ENCODE measurements at places on chromosomes 3 and 15. TPM values are rescaled to one million over a fixed set of nuclear protein-coding genes. Genes with fewer than 3 reads are reported as not detected.

The RLBP1 gene
- not detected for total RNA-seq

The AQP9 gene
- not detected for total RNA-seq

The IL17RD gene
- total RNA-seq: 0.02 TPM

DNA sequence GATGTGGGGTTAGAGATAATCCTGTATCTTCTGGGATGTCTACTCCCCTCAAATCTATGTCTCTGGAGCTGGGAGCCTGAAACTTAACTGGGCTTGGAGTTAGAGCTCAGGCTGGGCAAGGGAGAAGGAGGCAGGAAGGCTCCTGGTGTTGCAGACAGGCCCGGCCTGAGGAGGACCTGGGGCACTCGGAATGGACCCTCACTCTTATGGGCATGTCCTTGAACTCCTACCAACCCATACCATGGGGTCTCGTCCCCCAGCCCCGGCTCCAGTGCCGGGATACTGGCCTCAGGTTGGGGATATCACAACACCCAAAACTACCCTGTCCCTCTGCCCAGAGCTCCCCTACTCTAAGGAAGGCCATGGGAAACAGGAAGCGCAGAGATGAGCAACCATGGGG lies 45.2 kb downstream of the SCN5A start:
- peaks cover 1% of the 10 kb centered on the region for H3K4me1 ChIP-seq
- DNase-seq: no peak
- no peak overlapping the region for H3K4me3 ChIP-seq

GRCh38 chr3:149532489-149533180 lies 58.1 kb downstream of the TM4SF4 start:
- peaks cover 3% of the 10 kb centered on the region for H3K27me3 ChIP-seq
- DNase-seq: no peak
- no peak overlapping the region for H3K27ac ChIP-seq
- no peaks in the 10 kb centered on the region for H3K36me3 ChIP-seq
- H3K4me3 ChIP-seq: peak overlapping the region; percentile 3

DNA sequence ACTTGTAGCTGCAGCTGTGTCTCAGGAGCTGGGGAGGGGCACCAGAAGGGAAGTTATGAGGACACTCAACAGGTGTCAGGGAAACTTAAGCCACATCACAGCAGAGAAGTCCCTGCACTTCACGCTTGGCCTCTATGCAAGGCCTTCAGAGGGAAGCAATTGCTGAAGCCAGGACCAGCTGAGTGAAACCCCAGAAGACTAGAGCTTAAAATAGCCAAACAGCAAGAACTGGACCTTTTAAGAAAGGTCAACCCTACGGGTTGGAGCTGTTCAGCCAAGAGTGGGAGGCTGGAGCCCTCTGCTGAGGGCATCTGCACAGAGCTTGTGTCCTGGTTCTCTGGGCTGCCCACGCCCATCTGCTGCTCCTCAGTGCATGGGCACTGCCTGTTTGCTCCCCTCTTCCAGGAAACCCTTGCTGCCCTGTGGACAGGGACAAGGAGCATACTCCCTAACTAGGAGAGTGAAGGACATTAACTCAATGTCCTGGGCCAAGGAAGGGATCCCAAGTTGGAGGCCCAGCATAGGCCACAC lies 3.9 kb upstream of the GRAMD2A start:
- H3K27ac ChIP-seq: no peak overlapping the region
- peaks cover 14% of the 10 kb centered on the region for H3K4me1 ChIP-seq

GRCh38 chr15:42820811-42821210 lies 83.9 kb upstream of the CDAN1 start:
- peaks cover 14% of the 10 kb centered on the region for H3K36me3 ChIP-seq
- H3K27ac ChIP-seq: no peak overlapping the region
- no peaks in the 10 kb centered on the region for H3K27me3 ChIP-seq
- H3K4me1 ChIP-seq: no peaks in the 10 kb centered on the region
- H3K4me3 ChIP-seq: no peak overlapping the region
- DNase-seq: no peak

DNA sequence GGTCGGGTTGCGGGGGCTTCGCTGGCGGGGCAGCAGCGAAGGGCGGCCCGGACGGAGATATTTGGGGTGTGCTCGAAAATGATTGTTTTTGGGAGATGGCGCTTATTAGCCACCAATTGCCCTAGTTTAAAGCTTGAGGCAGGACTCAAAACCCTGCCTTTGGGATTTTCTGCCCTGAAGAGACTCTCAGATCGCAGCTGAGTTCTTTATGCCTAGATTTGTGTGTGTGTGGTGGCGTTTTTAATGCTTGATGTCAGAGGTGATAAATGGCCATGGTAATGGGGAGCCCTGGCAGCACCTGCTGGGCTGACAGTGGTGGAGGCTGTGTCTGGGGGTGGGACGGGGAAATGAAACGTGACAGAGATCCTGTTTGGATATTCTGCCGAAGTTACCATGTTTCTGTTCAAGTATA lies 604 bp downstream of the KCTD6 start:
- DNase-seq: peak; percentile 58
- peak overlapping the region; percentile 84 for H3K4me3 ChIP-seq
- H3K27me3 ChIP-seq: peaks cover 40% of the 10 kb centered on the region
- peaks cover 33% of the 10 kb centered on the region for H3K4me1 ChIP-seq
- peak overlapping the region; percentile 81 for H3K27ac ChIP-seq
